ENCODE measurements at places on chromosomes 11 and 22.

DNA sequence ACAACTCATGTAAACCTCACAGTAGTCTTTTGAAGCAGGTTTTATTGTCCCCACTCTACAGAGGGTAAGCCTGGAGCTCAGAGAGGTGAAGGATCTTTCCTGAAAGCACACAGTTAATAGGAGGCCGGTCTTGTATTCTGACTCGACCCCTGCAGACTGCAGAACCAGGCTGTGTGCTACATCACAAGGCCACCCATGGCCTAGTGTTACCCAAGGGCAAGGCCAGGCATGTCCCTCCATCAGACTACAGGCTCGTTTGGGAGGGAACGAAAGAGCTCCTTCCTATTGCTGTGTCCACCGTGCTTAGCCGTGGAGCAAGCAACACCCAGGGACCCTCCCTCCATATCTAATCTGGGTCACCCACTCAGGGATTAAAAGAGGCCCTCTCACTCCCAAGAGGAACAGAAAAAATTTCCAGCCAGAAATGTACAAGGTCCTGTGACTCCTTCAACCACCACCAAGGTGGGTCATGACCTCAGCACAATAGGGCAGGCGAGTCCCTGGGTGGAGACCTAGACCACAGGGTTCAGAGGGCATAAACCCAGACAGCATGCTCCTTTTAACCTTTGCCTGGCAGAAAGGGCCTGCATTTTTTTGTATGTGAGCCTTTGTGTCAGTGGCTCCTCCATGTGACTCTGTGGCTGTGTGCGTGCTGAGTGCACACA is 6.3 kb upstream of the SMIM35 start:
- no peak for DNase-seq
- no peaks in the 10 kb centered on the region for H3K36me3 ChIP-seq
- H3K4me3 ChIP-seq = no peak overlapping the region
- H3K27me3 ChIP-seq = no peaks in the 10 kb centered on the region

- no peak for DNase-seq
- H3K4me1 ChIP-seq = no peaks in the 10 kb centered on the region
- H3K27me3 ChIP-seq = no peaks in the 10 kb centered on the region
- H3K4me3 ChIP-seq = no peak overlapping the region
- peaks cover 13% of the 10 kb centered on the region for H3K36me3 ChIP-seq
Observed at GRCh38 chr22:50206599-50206998, 5.8 kb downstream of the SELENOO start.

DNA sequence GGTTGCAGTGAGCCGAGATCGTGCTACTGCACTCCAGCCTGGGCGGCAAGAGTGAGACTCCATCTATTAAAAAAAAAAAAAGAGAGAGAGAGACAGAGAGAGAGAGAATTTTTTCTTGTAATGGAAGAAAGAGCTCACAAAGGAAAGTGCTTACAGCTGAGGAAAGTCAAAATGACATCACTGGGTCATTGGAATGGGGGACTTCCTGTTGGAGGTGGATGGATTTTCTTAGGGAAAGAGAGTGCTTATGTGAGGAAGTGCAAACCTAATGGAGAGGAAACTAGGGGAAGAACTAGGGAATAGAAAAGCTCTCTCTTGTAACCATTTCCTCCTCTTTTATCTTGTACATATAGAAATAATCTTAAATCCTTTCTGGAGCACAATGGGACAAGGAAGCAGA is 6.3 kb upstream of the PIWIL4 start:
- H3K4me3 ChIP-seq = no peak overlapping the region
- H3K4me1 ChIP-seq = no peaks in the 10 kb centered on the region
- H3K27me3 ChIP-seq = no peaks in the 10 kb centered on the region

DNA sequence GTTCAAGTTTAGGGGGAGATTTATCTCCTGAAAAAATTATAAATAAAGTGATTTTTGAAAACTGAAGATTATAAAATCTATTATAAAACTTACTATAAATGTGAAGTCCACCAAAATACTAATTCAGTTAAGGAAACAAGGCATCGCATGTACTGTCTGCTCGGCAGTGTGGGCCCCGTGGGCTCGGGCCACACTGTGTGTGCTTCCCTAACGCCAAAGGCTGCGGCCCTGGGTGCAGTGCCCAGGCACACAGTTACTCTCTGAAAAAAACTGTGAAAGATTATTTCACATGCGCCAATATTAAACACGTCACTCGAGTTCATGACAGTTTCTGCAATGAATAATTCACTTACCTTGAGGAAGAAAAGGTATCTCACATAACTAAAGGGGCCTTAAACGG is 39.8 kb downstream of the BRD1 start:
- DNase-seq = no peak
- H3K4me1 ChIP-seq = no peaks in the 10 kb centered on the region
- no peaks in the 10 kb centered on the region for H3K27me3 ChIP-seq
- H3K36me3 ChIP-seq = peaks cover 22% of the 10 kb centered on the region
- H3K4me3 ChIP-seq = no peak overlapping the region
- H3K27ac ChIP-seq = no peak overlapping the region

- DNase-seq = no peak
- H3K4me1 ChIP-seq = no peaks in the 10 kb centered on the region
- no peaks in the 10 kb centered on the region for H3K36me3 ChIP-seq
- H3K27ac ChIP-seq = no peak overlapping the region
- peak overlapping the region; percentile 66 for H3K4me3 ChIP-seq
Observed at GRCh38 chr11:62611705-62612365, 740 bp downstream of the EML3 start.

DNA sequence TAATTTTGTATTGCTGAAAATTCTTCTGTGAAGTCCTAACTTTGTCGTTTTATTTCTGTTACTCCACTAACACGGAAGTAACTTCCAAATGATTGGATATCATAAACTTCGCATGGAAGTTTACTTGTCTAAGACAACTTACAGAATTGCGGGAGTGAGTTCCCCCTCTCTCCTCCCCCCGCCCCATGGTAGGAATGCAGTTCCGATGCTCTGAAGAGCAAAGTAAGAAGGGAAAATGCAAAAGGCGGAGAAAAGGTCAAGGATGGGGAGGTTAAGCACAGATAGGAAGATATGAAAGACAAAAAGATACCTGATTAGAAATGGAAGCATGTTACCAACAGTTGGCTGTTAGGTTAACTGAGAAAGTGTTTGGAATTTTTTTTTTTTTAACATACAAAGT is 1.3 kb downstream of the EIF3M start:
- peaks cover 2% of the 10 kb centered on the region for H3K36me3 ChIP-seq
- DNase-seq = no peak
- H3K4me3 ChIP-seq = peak overlapping the region; percentile 93
- no peaks in the 10 kb centered on the region for H3K4me1 ChIP-seq
- no peaks in the 10 kb centered on the region for H3K27me3 ChIP-seq

DNA sequence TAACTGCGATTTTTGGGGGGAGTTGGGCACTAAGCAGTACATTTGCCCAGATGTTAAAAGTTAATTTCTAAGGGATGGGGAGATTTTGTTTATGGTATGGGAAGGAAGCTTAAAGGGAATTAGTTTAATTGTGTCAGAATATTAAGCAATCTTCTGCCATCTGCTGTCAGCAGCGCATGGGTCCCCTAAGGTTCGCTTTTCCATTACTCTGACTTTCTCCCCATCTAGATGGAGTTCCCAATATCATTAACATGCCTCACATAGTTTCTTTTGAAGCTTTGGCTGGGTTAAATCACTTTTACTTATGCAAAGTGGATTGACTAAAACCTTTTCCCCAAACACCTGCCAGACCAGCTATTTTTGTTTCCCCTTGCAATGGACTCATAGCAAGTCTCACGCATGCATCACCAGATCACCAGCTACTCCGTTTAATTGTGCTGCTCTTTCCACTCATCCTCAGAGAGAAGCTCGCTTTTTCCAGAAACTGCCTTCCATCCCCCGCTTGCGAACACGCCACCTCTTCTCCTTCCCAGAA is 172.7 kb downstream of the FAT3 start:
- H3K27me3 ChIP-seq = no peaks in the 10 kb centered on the region
- H3K36me3 ChIP-seq = no peaks in the 10 kb centered on the region
- peaks cover 3% of the 10 kb centered on the region for H3K4me1 ChIP-seq
- H3K4me3 ChIP-seq = no peak overlapping the region
- no peak for DNase-seq

GRCh38 chr11:68351450-68352275 is 39.3 kb downstream of the LRP5 start:
- H3K36me3 ChIP-seq = peaks cover 7% of the 10 kb centered on the region
- H3K4me3 ChIP-seq = no peak overlapping the region
- no peaks in the 10 kb centered on the region for H3K27me3 ChIP-seq
- no peak overlapping the region for H3K27ac ChIP-seq
- DNase-seq = no peak

DNA sequence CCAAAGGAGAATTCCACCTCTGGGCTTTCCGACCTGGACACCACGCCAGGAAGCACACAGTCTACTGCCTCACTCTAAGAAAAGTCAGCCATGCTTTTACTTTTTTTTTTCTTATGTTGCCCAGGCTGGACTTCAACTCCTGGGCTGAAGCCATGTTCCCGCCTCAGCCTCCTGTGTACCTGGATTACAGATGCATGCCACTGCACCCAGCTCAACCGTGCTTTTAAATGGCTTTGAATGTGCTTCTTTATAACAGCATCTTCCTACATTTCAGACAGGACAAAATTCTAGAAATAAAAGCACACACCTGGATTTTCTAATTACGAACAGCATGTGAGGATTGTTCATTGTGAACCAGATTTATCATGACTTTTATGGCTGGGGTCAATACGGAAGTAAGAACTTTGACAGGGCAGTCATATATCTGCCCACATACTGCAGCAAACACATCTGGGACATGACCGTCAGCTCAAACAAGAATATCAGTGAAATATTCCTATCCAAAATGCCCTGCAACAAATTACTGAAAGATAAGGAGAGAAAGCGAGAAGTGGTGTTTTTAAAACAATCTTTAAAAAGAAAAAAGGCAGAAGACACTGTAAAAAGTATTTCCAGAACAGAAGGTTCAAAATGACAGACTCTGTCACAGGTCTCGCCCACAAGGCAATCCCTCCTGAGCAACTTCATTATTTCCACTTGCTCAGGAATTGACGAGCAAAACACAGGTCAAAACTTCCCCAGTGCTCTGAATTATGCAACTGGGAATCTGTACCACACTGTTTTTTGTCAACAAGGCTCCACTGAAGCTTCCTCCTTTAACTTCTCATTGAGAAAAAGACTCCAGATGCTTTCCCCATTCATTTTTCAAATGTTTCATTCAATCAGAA is 42.1 kb downstream of the PACSIN2 start:
- no peak overlapping the region for H3K27ac ChIP-seq
- H3K4me3 ChIP-seq = no peak overlapping the region
- peaks cover 3% of the 10 kb centered on the region for H3K4me1 ChIP-seq
- no peaks in the 10 kb centered on the region for H3K27me3 ChIP-seq
- no peak for DNase-seq

- H3K36me3 ChIP-seq = no peaks in the 10 kb centered on the region
- no peak for DNase-seq
- no peak overlapping the region for H3K4me3 ChIP-seq
- H3K27me3 ChIP-seq = no peaks in the 10 kb centered on the region
- no peak overlapping the region for H3K27ac ChIP-seq
Observed at GRCh38 chr11:115407496-115407895, 96.7 kb downstream of the CADM1 start.

GRCh38 chr11:63666874-63667273 is 4.3 kb downstream of the ATL3 start:
- no peaks in the 10 kb centered on the region for H3K27me3 ChIP-seq
- no peak overlapping the region for H3K27ac ChIP-seq
- no peaks in the 10 kb centered on the region for H3K4me1 ChIP-seq

GRCh38 chr22:49236541-49237075 is 591.1 kb downstream of the BRD1 start:
- H3K4me3 ChIP-seq = no peak overlapping the region
- no peaks in the 10 kb centered on the region for H3K27me3 ChIP-seq
- no peaks in the 10 kb centered on the region for H3K4me1 ChIP-seq

GRCh38 chr11:96189351-96189750 is 153.6 kb downstream of the MAML2 start:
- H3K27me3 ChIP-seq = no peaks in the 10 kb centered on the region
- H3K4me3 ChIP-seq = no peak overlapping the region
- H3K4me1 ChIP-seq = 0 out of 2 replicates have a peak, but pooled peaks cover 2% of the 10 kb centered on the region

DNA sequence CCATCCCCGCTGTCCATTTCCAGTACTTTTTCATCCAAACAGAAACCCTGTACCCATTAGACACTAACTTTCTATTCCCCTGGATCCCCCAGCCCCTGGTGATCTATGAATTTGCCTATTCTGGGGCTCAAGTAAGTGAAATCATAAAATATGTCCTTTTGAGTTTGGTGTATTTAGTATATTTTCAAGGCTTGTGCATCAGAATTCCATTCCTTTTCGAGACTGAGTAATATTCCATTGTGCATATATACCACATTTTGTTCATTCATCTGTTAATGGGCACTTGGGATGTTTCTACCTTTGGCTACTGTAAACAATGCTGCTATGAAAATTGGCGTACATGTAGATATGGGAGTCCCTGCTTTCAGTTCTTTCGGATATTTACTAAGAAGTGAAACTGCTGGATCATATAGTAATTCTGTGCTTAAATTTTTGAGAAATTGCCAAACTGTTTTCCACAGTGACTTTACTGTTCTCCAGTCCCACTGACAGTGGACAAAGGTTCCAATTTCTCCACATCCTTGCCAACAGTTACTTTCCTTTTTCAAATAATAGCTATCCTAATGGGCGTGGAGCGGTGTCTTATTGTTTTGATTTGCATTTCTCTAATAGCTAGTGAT is 16.1 kb downstream of the APLP2 start:
- H3K27ac ChIP-seq = no peak overlapping the region
- no peak overlapping the region for H3K4me3 ChIP-seq
- peaks cover 3% of the 10 kb centered on the region for H3K4me1 ChIP-seq

GRCh38 chr22:45552580-45553350 is 50.1 kb downstream of the FBLN1 start:
- H3K27ac ChIP-seq = no peak overlapping the region
- no peaks in the 10 kb centered on the region for H3K4me1 ChIP-seq
- H3K36me3 ChIP-seq = peaks cover 31% of the 10 kb centered on the region
- no peak overlapping the region for H3K4me3 ChIP-seq
- no peaks in the 10 kb centered on the region for H3K27me3 ChIP-seq

GRCh38 chr11:10541561-10541930 is 559 bp upstream of the RNF141 start:
- H3K27me3 ChIP-seq = no peaks in the 10 kb centered on the region
- H3K4me1 ChIP-seq = peaks cover 1% of the 10 kb centered on the region
- no peak overlapping the region for H3K27ac ChIP-seq
- no peak for DNase-seq
- no peaks in the 10 kb centered on the region for H3K36me3 ChIP-seq

- no peak overlapping the region for H3K27ac ChIP-seq
- H3K4me1 ChIP-seq = peaks cover 6% of the 10 kb centered on the region
Observed at GRCh38 chr11:63829823-63830489, 9.0 kb upstream of the MARK2 start.

- no peak overlapping the region for H3K4me3 ChIP-seq
- H3K27me3 ChIP-seq = no peaks in the 10 kb centered on the region
- peaks cover 6% of the 10 kb centered on the region for H3K4me1 ChIP-seq
- no peak overlapping the region for H3K27ac ChIP-seq
- peak; percentile 75 for DNase-seq
Observed at GRCh38 chr22:26835929-26836528, 178.6 kb downstream of the MIAT start.
